M059J (cell line): ENCODE measurements at places on chromosomes 6 and 20.

GRCh38 chr20:58173930-58174707, 54.3 kb downstream of the ANKRD60 start:
- no peak for DNase-seq

GRCh38 chr6:11416936-11417576, 120.5 kb upstream of the TMEM170B start:
- DNase-seq, result no peak

GRCh38 chr6:25695671-25696070, 43.7 kb downstream of the SCGN start:
- no peak for DNase-seq

- DNase-seq, result no peak
Measured at GRCh38 chr6:120447605-120448004, 886.7 kb downstream of the TBC1D32 start.

DNA sequence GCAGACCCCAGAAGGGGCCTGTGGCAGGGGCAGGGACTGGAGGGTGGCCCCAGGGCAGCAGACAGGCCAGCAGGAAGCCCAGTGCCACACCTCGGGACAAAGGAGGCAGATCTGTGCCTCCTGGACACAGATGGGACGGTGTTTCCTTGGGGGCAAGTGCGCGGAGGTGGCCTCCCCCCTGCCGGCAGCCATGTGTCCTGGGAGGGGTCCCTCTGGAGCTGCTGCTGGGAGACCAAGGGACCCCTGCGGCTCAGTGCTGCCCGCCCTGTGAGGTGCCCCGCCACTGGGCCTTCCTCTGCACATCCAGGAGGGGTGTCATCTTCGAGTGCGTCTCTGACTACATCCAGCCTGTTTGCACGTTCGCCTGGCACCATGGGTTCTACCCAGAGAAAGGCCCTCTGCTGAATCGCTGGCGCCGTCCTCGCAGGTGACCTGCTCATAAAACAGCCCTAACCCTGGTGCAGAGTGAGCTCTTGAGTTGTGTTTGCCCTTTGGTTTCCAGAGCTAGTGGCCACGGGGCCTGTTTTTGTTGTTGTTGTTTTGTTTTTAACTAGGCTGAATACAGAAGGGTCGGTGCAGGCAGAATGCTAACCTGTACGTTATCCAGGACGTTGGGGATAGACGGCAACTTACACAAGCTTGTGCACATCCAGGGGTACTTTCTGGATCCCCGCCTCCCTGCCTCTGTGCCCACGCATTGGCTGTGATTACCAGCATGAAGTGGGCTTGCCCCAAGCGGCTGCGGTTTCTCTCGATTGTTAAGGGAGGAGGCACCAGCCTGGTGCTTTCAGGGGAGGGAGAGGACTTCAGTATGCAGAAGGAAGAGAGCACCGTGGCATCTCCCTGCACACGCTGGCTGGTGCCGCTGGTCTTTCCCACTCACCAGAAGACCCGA, 1.3 kb upstream of the KCNQ2 start:
- no peak for DNase-seq

DNA sequence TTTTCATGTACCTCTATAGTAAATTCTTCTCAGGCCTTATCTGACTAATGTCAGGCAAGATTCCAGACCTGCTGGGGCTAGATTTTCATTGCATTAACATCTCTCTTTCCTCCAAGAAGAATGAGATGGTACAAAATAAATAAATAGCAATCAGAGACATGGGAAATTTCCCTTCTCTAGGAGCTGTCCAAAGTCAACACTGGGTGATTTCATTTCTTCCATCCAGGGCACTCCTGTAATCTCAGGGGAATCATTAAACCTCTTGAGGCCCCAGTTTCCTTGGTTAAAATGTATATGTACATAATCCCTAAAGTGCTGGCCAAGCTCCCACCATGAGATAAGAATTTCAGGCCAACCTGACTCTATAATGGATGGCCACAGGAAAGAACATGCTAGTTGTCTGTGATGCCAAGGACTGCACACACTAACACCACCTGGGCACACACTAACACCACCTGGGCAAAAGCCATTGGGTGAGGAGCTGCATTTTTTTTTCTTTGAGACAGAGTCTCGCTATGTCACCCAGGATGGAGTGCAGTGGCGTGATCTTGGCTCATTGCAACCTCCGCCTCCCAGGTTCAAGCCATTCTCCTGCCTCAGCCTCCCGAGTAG, 912 bp downstream of the IL17F start:
- DNase-seq, result no peak

GRCh38 chr6:106109029-106109428, 22.9 kb downstream of the PRDM1 start:
- no peak for DNase-seq

GRCh38 chr20:9286501-9287461, 217.9 kb downstream of the PLCB4 start:
- peak; percentile 72 for DNase-seq

DNA sequence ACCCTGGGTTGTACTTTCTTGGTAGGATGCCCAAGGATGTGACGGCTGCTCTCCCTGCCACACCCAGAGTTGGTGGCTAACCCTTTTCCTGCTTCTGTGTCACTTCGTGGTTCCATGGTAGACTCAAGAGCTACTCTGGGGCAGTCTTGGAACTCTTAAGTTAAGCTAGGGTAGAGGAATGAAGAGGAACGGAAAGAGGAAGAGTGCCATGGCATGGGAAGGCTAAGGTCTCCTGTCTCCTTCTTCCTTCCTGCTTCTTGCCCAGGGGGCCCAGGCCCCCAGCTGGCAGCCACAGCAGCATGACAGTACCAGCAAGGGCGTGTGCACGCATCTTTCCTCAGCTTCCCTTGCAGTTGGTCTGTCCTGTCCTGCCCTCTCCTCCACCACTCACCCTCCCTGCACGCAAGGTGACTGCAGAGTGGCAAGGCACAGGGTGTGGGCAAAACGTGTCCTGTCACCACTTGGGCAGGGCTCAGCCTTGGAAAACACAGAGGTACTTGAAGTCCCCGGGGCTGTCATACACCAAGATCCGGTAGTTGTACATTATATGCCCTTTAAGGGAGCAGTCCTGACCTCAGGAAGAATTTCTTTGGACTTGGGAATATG, 39.8 kb upstream of the TGM3 start:
- no peak for DNase-seq

DNA sequence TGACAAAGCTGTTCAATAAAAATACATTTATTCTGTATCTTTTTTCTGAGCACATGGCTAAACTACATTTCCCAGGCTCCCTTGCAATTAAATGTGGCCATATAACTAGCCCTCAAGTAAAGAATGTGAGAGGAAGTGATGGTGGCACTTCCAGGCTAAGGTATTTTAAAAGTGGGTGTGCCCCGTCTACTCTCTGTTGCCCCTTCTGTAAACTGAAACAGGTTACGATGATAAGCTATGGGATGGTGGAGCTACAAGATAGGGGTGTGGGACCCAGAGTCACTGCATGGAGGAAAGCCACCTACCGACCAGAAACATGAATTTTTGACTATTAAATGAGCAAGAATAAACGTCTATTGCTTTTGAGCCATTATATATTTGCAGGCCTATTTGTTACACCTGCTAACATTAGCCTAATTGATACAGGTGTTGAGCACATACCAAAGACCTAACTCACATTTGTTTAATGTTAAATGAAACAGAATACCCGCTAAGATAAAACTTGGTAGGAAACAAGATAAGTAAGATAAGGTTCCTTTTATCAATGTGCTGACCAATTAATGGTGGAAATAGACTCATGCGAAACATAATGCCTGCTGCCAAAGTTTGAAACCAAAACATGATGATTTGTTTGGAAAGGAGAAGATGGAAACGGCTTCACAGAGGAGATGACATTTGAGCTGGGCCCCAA, 3.1 kb downstream of the FYN start:
- DNase-seq, result no peak

GRCh38 chr6:53869964-53870363, 75.2 kb downstream of the LRRC1 start:
- DNase-seq, result peak; percentile 24

DNA sequence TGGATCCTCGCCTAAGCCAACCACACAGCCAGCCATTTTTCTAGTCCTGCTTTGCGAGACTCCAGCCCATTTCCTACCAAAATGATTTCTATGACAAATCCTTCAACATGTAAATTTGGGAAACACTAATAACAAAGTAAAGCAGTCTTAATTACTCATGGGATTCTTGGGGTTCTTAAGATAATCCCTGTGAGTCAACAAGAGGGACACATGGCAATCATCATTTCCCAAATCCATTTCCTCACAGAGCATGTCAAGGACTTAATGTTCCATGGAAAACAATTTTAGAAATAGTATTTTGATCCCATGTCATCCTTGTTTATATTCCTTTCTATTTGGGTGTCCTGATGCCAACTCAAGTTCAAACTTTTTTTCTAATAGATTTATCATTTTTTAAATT, 322.7 kb upstream of the NOX3 start:
- peak; percentile 23 for DNase-seq

- no peak for DNase-seq
Measured at GRCh38 chr6:112846681-112847080, 499.6 kb downstream of the RFPL4B start.

DNA sequence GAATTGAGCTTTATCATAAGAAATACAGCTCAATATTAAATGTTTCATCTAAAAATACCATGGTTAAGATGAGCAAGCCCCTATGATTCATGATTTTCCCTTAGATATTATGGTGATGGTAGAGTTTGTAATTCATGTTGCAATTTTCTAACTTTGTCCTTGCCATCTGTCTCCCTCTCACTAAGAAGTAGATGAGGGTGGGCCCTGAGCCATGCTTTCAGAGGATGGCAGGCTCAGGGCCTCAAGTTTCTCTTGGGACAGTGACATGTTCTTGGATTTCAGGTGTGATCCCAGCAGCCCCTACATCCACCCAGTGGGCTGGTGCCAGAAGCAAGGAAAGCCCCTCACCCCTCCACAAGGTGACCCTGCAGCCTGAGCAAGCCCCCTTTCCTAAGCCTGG, 25.6 kb downstream of the L3MBTL1 start:
- no peak for DNase-seq

GRCh38 chr6:91462241-91462640, 875.4 kb upstream of the MAP3K7 start:
- no peak for DNase-seq

- DNase-seq, result peak; percentile 31
Measured at GRCh38 chr6:105616521-105616920, 213.6 kb upstream of the PREP start.

DNA sequence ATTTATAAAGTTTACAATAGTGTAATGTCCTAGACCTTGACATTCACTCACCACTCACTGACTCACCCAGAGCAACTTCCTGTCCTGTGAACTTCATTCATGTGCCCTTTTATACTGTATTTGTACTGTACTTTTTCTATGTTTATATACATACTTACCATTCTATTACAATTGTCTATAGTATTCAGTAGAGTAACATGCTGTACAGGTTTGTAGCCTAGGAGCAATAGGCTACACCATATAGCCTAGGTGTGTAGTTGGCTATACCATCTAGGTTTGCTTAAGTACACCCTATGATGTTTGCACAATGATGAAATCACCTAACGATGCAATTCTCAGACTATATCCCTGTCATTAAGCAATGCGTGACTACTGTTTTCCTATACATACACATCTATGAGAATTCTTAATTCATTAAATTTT, 17.5 kb downstream of the EDEM2 start:
- DNase-seq, result peak; percentile 65

- DNase-seq, result no peak
Measured at GRCh38 chr6:154466139-154466538, 44.3 kb downstream of the CNKSR3 start.

- DNase-seq, result no peak
Measured at GRCh38 chr6:87914637-87915395, 132.8 kb upstream of the SPACA1 start.

- no peak for DNase-seq
Measured at GRCh38 chr20:2729791-2730190, 37.2 kb downstream of the EBF4 start.
